Osteoblast (primary cell): ENCODE measurements at places on chromosomes 3 and 15. TPM values are rescaled to one million over a fixed set of nuclear protein-coding genes. Genes with fewer than 3 reads are reported as not detected.

Gene TLR9
- total RNA-seq, result not detected in 2 replicates

Gene NECTIN3
- total RNA-seq, result 39.8 and 52.5 TPM in 2 replicates

Gene ISG20
- 2.1 and 3.3 TPM in 2 replicates for total RNA-seq

Gene P2RY14
- not detected in 2 replicates for total RNA-seq

Gene IL12A
- 3.2 and 4.7 TPM in 2 replicates for total RNA-seq

Gene PLS1
- total RNA-seq, result 0.88 and 1.1 TPM in 2 replicates

Gene SLC6A11
- not detected in 2 replicates for total RNA-seq

Gene FBXW12
- not detected in 2 replicates for total RNA-seq

Gene ATP13A4
- total RNA-seq, result 0.29 TPM in 1 of 2 replicates, not detected in the other

Gene PLSCR5
- not detected in 2 replicates for total RNA-seq

Gene EPHA3
- total RNA-seq, result 10.9 and 12.7 TPM in 2 replicates

Gene ZNF639
- total RNA-seq, result 51.0 and 51.8 TPM in 2 replicates
